Naive thymus-derived CD4-positive, alpha-beta T cell (primary cell): ENCODE measurements at places on chromosomes 13 and 19. TPM values are rescaled to one million over a fixed set of nuclear protein-coding genes. Genes with fewer than 3 reads are reported as not detected.

- DNase-seq, result no peak
Observed at GRCh38 chr19:33280351-33280921, 21.9 kb downstream of the CEBPA start.

GRCh38 chr19:30446850-30447552 is 74.8 kb downstream of the ZNF536 start:
- no peak for DNase-seq

The ATP8B3 gene
- 0.83 TPM for polyA plus RNA-seq

The CYP4F3 gene
- not detected for polyA plus RNA-seq

The ZNF835 gene
- polyA plus RNA-seq, result 10.4 TPM

The ZNF665 gene
- 12.2 TPM for polyA plus RNA-seq
